ENCODE measurements at places on chromosomes 2 and 18.

- DNase-seq, result no peak
These were observed 184.2 kb downstream of the OSR1 start for GRCh38 chr2:19174176-19174575.

DNA sequence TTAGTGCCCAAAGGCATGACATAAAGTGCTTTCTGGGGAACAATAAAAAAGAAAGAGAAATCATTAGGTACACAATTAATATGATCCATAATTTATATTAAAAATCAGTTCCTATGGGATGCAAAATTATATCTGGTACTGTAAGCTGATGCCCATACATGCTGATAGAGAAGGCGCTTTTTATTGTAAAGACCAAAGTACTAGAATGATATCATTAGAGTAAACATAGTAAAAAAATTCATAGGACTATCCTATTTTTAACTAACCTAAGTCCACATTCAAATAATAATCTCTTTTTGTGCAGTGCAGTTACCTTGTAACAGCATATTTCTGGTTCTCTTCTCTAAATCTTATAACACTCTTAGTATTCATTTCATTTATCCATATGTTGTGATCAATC lies 252.2 kb downstream of the ASXL3 start:
- no peak for DNase-seq

- no peak for DNase-seq
These were observed 86.6 kb downstream of the ASB1 start for GRCh38 chr2:238513346-238513745.

GRCh38 chr2:230738924-230739323 lies 26.3 kb downstream of the CAB39 start:
- DNase-seq, result no peak

DNA sequence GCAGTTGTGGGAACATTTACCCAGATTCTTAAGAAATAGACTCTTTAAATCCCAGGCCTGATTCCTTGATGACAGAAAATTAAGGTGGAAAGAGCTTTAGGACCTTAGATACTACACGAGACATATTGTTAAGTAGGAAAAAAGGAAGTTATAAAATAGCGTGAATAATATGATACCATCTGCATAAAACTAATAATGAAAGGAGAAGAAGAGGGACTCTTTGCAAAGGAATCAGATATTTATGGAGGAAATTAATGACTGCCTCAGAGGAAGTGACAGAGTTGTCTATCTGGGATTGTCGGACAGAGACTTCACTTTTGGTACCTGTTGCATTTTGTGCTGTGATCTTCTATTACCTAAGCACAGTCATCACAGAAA lies 20.8 kb downstream of the APCDD1 start:
- no peak for DNase-seq

GRCh38 chr2:239331560-239331959 lies 69.3 kb downstream of the HDAC4 start:
- peak; percentile 12 for DNase-seq

DNA sequence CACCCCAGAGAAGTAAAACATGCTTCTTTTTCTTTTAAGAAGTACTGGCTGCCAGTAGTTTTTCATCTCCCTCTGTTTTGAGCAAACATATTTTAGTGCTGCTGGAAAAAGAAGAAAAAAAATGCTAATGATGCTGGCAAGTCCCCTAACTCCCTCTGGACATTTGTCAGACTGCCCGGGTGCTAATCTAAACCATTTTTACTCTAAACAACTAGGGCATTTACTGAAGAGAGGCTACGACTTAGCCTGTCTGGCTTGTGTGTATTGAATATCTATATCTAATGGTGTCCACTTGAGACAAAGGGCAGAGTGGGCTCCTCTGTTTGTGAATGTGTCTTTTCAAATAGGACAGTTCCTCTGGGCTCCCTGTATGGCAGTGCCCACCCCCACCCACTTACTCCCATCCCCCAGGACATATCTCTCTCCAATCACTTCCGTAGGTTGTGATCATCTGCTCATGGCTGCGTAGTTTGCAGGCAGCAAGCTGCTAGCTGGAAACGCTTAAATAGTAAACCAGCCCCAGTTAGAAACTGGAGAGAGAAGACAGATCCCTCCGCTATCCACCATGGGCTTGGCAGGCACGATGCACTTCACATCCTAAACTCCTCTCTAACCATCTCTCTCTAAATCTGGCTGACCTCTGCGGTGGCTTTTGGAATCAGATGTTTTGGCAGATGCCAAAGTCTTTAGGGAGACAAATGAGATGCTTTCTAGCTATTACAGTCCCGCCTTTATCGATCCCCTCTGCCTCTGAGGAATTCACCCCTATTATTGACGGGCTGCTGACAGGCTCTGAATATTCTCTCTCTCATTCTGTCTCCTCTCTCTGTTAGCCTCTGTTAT lies 58.3 kb downstream of the DOCK10 start:
- DNase-seq, result no peak

DNA sequence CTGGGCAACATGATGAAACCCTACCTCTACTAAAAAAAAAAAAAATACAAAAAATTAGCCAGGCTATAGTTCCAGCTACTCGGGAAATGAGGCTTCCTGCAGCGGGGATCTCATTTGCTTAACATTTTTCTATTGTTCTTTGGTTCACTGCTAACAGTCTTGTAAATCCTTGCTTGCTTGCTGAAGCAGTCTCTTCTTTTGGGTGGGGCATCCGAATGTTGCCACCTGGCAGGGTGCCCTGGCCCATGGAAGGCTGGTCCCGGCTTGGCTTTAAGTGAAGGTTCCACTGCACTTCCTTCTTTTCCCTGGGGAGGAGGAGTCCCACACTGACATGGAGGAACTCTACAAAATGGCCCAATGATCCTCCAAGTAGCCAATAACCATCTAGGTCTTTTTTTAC lies 6.0 kb upstream of the ANKRD29 start:
- DNase-seq, result no peak

DNA sequence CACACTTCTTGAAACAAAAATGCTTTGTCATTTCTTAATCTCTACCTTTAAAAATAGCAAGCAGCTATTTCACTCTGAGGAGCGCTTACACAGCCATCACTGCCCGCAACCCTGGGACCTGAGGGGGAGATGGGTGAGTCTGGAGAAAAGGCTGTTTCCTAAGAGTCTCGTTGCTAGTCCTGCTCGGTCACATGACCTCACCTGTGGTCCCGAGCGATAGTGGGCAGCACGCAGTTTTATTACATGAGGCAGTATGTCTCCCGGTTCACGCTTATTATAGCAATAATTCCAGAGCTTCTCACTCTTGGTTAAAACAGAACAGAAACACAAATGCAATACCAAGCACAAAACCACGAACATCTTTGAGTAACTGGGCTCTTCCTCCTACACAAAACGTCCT lies 105.3 kb downstream of the ZNF516 start:
- DNase-seq, result no peak

GRCh38 chr18:10449396-10449795 lies 5.0 kb upstream of the APCDD1 start:
- DNase-seq, result no peak

DNA sequence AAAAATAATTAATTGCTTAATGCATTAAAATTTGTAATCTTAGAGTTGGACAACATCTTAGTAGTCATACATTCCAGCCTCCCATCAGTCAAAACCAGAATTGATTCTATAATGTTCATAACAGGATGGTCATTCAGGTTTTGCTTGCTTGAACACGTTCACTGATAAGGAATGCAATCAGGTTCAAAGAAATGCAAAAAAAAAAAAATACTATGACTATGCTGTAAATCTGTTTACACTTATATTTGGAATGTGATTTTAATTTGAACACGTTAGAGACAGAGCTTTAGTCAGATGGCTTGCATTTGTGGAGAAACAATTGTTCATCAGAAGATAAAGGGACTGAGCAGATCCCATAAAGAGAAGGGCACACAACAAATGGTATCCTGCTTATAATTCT lies 131.3 kb upstream of the UNC80 start:
- no peak for DNase-seq

DNA sequence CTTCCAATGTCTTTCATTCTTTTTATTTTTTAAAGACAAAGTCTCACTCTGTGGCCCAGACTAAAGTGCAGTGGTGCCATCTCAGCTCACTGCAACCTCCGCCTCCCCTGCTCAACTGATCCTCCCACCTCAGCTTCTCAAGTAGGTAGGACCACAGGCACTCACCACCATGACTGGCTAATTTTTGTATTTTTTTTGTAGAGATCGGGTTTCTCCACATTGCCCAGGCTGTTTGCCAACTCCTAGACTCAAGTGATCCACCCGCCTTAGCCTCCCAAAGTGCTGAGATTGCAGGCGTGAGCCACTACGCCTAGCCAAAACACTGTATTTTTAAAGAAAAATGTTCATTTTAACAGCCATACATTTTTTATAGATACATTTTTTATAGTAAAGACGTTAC lies 12.7 kb downstream of the GCKR start:
- no peak for DNase-seq

DNA sequence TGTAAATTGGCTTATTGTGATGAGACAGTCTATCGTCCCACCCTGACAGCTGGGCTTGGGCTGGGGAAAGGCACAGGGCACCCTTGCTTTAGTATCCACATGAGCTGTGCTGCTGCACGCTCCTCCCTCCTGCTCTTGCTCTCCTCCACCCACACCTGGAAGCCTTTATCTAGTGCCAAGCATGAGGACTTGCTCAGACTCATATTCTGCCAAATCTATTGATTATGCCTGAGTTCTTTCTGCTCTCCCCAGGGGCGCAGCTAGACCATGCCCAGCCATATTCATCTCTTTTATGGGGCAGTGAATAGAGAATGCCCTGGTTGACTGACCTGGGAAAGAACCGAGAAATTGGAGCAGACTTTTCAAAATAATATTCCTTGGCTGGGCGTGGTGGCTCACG lies 29.0 kb upstream of the DPYSL5 start:
- no peak for DNase-seq

GRCh38 chr2:113910110-113910717 lies 20.3 kb downstream of the ACTR3 start:
- peak; percentile 62 for DNase-seq

- DNase-seq, result no peak
These were observed 148.5 kb downstream of the MGAT5 start for GRCh38 chr2:134402410-134402809.

GRCh38 chr2:121297217-121297830 lies 12.3 kb upstream of the TFCP2L1 start:
- DNase-seq, result no peak

Measured in activated T-cell treated with anti-CD3 and anti-CD28 coated beads, Interleukin-2, amount 50 U/mL, for 1 hour (primary cell).